ENCODE measurements at places on chromosomes 1 and 21.

- DNase-seq: no peak
Observed at GRCh38 chr1:63322114-63322943, at the start of gene FOXD3. Gene FOXD3, plus strand, starts transcription at chr1:63322567. Its CDS starts 492 bp downstream, at chr1:63323059.

- peak; percentile 70 for DNase-seq
Observed at GRCh38 chr1:111988743-111989453, 570 bp downstream of the KCND3 start.

DNA sequence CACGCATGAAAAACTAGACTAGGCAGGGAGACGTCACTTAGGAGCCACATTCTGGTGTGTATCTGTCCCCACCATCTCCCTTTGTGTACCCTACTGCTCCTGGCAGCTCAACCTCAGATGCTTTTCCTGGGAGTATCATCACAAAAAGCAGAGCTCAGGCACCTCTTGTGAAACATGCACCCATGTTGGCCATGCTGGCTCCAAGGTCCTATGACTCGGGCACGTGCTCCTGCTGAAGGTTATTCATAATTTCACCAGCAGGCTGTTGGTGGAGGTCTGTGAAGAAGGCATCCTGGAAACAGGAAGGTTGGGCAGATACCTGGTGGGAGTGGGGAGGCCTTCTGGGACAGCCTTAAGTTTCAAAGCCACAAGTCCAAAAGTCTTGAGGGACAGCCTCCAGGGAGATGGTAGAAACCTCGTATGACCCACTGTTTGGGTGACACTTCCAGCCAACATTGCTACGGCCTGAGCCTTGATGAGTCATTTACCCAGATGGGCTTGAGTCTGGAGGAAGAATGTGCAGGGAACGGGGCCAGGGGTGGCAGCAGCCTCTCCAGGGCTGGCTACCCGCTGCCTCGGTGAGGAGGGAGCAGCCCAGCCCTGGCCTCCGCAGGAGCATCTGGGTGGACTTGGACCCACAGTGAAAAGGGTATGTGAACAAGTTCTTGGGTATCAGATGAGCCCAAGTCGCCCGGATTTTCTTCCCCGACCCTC, 75.8 kb downstream of the PGBD5 start:
- DNase-seq: no peak

DNA sequence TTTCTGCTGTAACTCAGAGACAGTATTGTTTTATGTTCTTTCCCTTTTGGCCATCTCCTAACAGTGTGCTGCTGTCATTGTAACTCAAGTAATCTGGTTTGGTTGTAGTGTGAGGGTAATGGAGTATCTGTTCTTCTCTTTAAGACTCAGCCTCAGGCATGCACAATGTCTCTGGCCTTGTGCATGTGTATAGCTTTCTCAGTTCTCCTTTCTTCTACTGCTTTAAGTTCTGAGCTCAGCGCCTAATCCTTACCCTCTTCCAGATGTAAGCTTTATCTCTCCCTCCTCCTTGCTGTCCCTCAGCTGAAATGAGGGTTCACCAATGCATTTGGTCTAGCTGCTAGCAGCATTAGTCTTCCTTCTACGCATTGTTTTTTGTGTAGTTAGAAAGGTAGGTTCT, 1420.4 kb upstream of the PRMT6 start:
- no peak for DNase-seq

- DNase-seq: no peak
Observed at GRCh38 chr21:34761758-34762330, 93.0 kb downstream of the CLIC6 start.

- no peak for DNase-seq
Observed at GRCh38 chr1:229459815-229460214, 25.9 kb upstream of the ACTA1 start.

GRCh38 chr1:27596986-27597385, 7.0 kb downstream of the AHDC1 start:
- DNase-seq: no peak

Data from cerebellum (tissue), 4 donors.